Stimulated activated CD4-positive, alpha-beta T cell treated with anti-CD3 and anti-CD28 coated beads, Interleukin-4, amount 100 ng/mL, for 1 hour (primary cell): ENCODE measurements at places on chromosomes 1 and 21.

DNA sequence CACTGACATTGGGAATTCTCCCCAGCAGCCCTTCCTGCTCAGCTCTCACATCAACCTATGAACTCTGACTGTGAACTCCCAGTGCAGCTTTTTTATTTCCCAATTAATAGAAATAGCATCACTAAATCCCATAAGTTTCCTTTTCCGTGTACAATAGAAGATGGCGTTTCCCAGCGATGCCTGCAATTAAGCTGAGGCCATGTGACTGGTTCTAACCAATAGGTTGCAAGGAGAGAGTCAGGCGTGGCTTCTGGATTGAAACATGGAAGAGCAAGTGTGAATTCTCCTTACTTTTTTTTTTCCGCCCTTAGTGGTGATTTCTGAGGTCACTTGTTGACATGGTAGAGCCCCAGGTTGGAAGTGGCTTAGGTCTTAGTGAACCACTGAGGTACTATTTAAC is 59.0 kb upstream of the IGSF5 start:
- no peak for DNase-seq

GRCh38 chr1:64236541-64236954 is 33.1 kb downstream of the UBE2U start:
- no peak for DNase-seq

DNA sequence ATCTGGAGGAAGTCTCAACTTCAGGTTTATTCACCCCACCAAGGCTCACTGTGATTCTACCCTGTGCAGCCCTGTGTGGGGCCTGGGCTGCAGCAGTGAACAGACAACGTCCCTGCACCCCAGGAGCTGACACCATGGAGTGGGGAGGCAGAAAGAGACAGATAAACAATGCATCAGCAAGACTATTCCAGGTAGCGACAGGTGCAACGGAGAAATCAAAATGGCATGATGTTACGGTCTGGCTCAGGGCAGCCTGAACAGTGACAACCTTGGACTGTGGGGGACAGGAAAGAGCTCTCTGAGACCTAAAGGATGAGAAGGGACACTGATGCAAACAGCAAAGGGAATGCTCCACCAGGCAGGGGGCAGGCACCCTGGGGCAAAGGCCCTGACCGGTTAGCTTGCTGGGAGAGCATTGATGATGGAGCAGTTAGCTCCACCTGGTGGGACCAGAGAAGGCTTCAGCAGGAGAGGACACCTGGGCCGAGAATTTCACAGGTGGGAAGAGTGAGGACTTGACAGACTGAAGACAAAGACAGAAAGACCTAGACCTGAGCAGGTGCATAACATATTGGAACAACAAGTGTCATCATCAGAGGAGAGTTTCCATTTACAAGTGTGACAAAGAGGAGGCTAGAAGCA is 589.9 kb downstream of the MATN1 start:
- DNase-seq: no peak

- no peak for DNase-seq
Observed at GRCh38 chr1:198185759-198186158, 29.0 kb downstream of the NEK7 start.

DNA sequence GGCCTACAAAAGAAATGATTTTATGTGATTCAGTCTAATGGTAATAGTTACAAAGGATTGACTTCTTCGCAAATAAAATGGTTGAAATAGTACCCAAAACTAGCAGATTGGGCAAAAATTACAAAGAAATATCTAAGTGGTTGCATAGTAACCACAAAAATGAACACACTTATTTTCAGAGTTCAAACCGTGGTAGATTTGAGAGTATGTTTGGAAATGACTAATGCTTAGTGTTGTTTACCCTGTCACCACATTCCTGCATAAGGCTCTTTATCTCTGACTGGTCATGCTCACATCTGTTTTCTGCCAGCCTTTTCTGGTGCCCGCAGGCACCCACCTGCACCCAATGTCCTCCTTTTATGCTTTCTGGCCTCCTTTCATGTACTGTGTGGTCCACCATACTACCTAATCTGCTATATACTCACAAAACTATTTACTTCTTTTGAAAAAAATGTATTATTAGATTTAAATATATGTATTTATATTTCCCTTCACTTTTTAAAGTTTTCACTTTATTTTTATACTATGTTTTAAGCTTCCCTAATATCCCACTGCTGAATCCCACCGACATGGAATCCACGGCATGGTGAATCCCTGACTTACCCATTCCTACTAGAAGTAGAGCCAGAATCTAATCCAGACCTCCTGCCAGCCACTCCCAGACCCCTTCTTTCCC is 30.3 kb downstream of the PTPRC start:
- DNase-seq: peak; percentile 24

- DNase-seq: no peak
Observed at GRCh38 chr1:28595412-28596191, 3.5 kb downstream of the RAB42 start.

- DNase-seq: no peak
Observed at GRCh38 chr1:82465024-82465423, 664.3 kb downstream of the ADGRL2 start.

- DNase-seq: no peak
Observed at GRCh38 chr1:211174375-211174774, 40.4 kb upstream of the KCNH1 start.

DNA sequence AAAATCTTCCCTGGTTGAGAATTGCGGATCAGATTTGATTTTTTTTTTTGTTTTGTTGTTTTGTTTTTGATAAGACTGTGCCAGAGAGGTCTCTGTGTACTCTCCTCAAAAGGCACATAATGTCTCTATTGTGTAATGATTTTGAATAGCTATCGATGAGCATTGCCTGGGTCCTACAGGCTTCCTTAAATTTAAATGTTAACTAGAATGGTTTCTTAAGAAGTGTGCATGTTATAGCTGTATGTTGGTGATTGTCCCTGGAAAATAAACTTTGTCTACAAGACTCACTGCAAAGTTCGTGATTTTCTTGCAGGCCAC is 121.2 kb downstream of the ITSN1 start:
- no peak for DNase-seq
